Activated T-helper 17 cell treated with anti-CD3 and anti-CD28 coated beads, Interleukin-2, amount 50 U/mL, for 72 hours (primary cell): ENCODE measurements at places on chromosomes 1 and 21.

DNA sequence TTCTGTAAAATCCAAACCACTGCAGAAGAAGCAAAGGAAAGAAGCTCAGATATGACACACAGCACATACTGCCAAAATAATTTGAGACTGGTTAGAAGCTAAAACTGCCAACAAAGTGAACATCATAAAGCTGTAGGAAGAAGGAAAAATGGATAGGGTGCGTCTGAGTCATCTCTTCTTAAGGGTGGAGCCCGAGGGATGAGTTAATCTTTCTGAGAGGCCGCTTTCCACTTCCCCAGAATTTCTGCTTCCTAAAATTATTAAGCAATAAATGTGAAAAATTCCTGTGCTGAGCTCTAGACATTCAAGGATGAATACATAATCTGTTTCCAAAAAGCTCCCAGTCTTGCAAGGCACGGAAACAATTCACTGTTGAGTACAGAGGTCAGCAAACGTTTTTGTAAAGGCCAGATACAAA lies 20.1 kb downstream of the PPT1 start:
- no peak for ATAC-seq

- no peak for ATAC-seq
Observed at GRCh38 chr1:65355031-65355712, 45.8 kb downstream of the DNAJC6 start.

GRCh38 chr1:33741749-33742148 lies 122.1 kb upstream of the HMGB4 start:
- ATAC-seq: no peak

GRCh38 chr1:73611681-73612080 lies 586.3 kb downstream of the LRRIQ3 start:
- no peak for ATAC-seq

GRCh38 chr21:21232320-21232719 lies 234.1 kb downstream of the NCAM2 start:
- no peak for ATAC-seq

DNA sequence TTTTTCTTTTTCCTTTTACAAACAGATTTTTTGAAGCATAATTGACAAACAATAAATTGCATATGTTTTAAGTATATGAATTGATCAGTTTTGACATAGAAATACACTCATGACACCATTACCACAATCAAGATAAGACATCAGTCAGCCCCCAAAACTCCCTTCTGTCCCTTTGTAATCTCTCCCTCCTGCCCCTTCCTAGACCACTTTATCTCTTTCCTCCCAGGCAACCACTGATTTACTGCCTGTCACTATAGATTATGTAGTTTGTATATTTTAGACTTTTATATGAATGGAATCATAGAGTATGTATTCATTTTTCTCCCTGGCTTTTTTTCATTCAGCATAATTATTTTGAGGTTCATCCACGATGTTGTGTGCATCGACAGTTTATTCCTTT lies 6.9 kb upstream of the SYT14 start:
- no peak for ATAC-seq

DNA sequence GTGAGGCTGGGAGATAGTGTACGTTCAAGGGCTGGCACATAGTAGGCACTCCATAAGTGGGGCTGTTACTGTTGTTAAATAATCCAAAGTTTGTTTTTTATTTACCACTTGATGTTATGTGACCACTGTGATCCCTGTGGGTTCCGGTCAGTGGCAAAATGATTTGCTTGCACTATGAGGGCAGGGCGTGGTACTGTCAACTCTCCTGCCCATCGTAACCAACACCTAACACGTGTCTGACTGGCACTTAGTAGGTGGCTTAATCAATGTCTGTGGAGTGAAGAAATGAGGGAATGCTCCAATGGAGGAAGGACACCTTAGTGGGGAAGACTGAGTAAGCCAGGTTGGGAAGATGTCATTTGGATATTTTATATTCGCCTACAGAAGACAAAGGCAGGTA lies 14.6 kb downstream of the ADORA1 start:
- ATAC-seq: no peak

GRCh38 chr1:32695098-32695904 lies 7.3 kb downstream of the SYNC start:
- ATAC-seq: no peak

DNA sequence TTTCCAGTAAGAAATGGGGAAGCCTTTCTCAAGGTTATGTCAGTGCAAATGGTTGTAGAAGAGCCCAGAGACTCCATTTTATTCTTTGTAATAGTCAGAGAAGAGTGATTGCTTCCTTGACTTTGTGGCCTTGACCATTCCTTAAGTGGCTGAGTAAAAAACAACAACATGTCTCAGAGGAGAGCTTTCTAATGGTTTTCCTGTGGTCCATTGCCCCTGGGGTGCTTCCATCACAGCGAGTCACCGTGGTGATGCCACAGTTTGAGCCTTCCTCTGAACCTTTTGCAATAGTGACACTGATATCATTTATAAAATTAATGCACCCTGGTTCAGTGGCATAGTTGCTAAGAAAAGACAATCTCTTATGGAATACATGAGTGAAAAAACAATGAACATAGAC lies 38.6 kb downstream of the PAPPA2 start:
- ATAC-seq: no peak

DNA sequence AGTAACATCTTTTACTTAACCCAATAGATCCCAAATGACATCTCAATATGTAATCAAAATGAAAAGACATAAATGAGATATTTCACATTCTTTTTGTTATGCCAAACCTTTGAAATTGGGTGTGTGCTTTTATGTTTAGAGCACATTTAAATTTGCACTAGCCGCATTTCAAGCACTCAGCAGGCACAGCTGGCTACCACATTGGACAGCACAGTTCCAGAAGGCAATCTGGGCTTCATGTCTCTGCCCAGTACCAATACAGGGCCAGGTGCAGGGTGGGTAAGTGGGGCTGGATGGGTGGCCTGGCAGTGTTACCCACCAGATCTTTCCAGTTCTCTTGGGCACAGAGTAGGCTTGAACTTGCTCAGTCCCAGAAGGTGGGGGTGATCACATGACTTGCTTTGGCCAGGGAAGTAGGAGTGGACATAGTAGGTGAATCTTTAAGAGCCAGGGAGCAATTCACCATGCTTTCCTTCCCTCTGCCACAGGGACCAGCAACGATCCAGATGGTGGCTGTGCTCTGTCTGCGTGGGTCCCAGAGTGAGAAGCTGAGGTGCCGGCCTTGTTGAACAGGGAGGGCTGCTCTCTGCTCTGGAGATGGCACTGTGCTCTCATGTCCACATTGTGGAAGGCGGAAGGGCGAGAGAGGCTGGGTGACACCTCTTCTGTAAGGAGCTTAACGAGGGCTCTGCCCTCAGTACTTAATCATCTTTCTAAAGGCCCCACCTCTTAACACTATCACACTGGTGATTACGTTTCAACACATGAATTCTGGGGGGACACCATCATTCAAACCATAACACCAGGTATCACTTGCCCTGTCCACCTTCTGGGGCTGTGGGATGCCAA lies 261.4 kb downstream of the GRIK3 start:
- ATAC-seq: no peak

GRCh38 chr21:21195417-21195943 lies 197.3 kb downstream of the NCAM2 start:
- ATAC-seq: peak; percentile 49

GRCh38 chr1:108028841-108029388 lies 63.9 kb upstream of the VAV3 start:
- no peak for ATAC-seq

DNA sequence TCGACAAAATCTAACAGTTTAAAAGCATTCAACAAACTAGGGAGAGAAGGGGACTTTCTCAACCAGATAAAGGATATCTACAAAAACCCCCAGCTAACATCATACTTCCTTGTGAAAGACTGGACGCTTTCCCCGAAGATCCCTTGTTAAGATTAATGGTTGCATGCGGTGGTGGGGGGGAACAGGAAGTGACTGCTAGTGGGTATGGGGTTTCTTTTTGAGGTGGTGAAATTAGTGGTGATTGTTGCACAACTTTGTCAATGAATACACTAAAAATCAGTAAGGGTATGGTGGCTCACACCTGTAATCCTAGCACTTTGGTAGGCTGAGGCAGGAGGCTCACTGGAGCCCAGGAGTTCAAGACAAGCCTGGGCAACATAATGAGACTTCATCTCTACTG lies 26.9 kb upstream of the EYA3 start:
- ATAC-seq: peak; percentile 72

DNA sequence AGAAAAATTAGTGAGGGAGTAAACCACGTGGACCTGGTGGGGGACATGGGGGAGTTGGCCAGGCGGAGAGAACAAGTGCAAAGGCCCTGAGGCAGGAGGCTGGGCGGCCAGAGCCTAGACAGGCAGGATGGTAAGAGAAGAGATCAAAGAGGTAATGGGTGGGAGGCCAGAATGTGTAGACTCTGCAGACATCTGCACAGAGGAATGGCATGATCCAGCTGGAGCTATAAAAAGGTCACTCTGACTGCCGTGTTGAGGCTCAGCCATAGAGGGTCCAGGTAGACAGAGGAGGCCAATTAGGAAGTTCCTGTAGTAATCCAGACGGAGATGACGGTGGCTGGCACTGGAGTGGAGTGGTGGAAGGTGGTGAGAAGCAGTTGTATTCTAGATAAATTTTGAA lies 3.6 kb downstream of the H6PD start:
- ATAC-seq: no peak

DNA sequence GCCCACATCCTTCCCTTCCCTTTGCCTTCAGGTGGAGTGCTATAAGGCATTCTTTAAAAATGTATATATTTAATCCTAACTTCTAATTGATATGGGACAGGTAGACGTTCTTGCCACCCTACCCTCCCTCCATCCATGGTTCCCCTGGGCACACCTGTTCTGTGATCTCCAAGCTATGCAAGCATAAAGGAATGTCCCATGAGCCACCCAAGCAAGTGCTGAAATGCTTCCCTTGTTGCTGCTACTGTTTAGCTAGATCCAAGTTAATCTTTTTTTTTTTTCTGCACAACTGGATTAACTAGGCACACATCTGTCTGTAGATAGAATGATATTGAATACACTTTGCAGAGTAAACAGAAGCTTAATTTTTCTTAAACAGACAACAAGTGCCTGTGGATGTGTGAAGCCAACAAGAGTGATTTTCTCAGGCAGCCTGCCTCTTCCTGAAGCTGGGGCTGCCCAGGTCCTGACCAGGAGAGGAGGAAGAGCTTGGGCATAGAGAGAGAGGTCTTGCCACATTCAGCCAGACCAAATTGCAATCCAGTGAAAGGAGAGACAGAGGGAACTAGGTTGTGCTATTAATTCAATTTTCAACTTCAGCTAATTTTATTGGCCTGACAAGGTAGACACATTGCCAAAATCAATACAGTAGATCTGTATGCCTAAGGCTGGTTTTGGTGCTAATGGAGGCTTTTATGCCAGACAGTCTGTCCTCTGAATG lies 28.2 kb upstream of the ATP1B1 start:
- ATAC-seq: no peak

GRCh38 chr1:112754116-112754628 lies 39.0 kb upstream of the PPM1J start:
- ATAC-seq: no peak

DNA sequence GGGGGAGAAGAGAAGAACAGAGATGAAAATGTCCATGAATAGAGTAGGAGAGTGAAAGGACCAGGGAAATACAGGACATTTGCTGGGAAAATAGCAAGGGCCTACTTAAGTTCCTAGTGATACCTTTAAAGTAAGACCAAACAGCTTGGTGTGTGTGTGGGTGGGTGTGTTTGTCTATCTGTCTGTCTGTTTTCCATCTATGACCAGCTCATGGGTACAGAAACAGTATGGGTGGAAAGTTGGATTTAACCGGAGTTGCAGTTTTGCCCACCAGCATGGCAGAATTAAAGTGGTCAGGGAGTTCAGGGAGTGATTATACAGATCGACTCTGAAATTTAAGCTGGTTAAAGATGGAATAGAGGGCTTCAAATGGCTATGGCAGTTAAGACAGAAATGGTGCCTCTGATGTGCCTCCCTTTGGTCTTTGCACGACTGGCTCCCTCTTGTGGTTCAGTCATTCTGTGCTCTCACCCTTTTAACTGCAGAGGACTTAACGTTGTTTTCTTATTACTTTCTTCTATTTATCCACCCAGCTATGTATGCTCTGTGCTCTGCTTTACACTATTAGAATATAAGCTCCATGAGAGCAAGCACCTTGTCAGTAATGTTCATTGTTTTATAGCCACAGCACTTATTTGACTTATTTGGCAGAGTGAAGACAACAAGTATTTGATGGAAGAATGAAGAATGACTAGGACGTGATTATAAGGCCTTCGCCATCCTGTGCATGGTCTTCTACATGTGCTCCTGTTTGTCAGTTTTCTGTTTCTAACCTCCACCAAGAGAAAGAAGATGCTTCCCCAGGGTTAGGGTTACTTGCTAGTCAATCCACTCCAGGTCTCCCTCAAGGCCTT lies 72.7 kb upstream of the AK4 start:
- peak; percentile 89 for ATAC-seq

DNA sequence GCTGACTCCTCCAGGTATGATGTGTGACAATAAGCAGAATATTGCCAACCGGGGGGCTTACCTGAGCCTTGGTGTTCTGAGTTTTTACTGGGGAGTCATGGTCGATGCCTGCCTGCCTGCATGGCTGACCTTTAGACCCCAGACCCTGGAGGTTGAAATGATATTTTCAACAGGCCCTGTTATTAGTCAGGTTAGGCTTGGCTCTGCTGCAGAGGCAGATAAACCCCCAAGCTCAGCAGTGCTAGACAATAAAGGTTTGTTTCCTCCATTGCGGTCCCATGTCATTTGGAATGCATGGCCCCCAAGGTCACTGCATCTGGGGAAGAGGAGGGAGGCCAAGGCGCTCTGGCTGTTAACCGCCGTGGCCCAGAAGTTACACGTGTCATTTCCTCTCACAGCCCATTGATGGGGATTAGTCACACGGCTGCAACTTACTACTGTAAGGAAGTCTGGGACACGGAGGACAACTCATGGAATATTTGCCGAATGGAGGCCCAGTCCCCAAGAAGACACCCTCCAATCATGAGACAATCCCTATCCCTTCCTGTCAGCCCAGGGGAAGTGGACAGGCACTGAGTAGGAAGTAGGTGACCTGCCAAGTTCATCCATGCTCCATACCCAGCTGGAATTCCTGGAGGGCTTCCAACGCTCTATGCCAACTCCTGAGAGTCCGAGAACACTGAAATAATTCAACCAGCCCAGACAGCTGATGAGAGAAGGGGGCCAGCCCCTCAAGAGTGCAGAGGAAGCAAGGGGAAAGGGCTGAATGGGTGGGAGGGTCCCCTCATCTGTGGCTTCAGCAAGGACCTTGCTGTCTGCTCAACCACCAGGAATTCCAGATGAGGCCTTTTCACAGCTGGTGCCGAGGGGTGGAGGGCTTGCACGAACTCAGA lies 97.3 kb downstream of the TAS1R2 start:
- no peak for ATAC-seq

- ATAC-seq: no peak
Observed at GRCh38 chr21:18902660-18903059, 499.1 kb upstream of the TMPRSS15 start.

GRCh38 chr1:92998821-92999220 lies 37.6 kb upstream of the DIPK1A start:
- ATAC-seq: no peak

GRCh38 chr1:100700586-100700985 lies 19.0 kb upstream of the VCAM1 start:
- ATAC-seq: no peak

GRCh38 chr21:42684109-42684916 lies 30.9 kb downstream of the PDE9A start:
- peak; percentile 85 for ATAC-seq

- peak; percentile 28 for ATAC-seq
Observed at GRCh38 chr1:184387476-184388318, 868 bp downstream of the C1orf21 start.
